GDM1 (cell line): ENCODE measurements at places on chromosomes 4 and X.

DNA sequence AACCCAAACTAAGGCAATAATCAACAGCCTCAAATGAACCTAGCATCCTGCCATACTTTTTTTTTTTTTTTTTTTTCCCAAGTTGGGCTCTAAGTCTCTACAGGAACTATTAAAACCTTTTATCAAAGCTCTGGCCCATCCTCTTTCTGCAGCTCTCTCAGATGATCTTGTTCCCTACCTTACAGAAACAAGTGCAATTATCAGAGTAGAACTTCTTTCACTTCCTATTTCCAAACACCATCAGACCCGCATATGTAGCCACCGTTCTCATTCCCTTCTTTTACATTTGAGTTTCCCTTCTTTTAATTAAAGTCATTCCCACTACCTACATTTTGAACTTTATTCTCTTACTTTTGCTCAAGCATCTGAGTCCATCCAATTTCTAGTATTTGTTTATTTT is 690.6 kb downstream of the DMD start:
- DNase-seq, result no peak

- no peak for DNase-seq
Measured at GRCh38 chrX:39953879-39954278, 143.9 kb downstream of the BCOR start.

DNA sequence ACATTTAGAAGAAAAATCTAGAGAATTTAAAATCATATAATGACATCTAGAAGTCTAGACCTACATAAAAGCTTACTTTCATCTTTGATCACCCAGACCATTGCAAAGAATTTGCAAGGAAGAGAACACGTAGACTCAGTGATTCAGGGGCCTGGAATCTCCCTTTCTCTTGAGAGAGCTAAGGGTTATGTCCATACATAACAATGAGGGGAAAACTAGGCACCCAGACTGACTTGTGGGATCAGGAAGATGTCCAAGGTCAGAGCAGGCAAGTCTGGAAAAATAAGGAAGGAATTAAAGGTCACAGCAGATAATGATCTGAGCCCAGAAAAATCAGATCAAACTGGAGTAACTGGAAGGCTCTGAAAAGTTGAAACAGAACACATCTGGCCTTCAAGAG is 198.4 kb upstream of the SFRP2 start:
- DNase-seq, result no peak

GRCh38 chr4:20832826-20833225 is 132.6 kb downstream of the PACRGL start:
- no peak for DNase-seq

DNA sequence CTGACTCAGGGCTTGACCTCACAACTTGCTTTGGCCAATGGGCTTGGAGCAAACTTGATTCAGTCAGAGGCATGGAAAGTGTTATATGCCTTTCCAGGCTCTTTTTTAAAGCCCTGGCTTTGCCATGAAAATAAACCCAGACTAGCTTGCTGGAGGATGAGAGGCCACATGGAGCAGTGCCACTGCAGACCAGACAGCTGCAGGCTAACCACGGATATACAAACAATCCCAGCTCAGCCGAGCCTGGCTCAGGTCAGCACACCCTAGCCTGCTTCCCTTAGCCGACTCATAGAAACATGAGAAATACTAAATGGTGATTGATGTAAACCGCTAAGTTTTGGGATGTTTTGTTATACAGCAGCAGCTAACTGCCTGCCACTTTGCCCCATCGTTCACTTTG is 345.1 kb downstream of the ARHGAP10 start:
- DNase-seq, result no peak

GRCh38 chr4:25252230-25253070 is 18.6 kb downstream of the PI4K2B start:
- no peak for DNase-seq

GRCh38 chrX:123959281-123960063 is 2.0 kb upstream of the STAG2 start:
- DNase-seq, result no peak

- DNase-seq, result no peak
Measured at GRCh38 chr4:79632114-79632513, 224.1 kb upstream of the GK2 start.
